Dermis blood vessel endothelial cell (primary cell): ENCODE measurements at places on chromosomes 12 and 14. TPM values are rescaled to one million over a fixed set of nuclear protein-coding genes. Genes with fewer than 3 reads are reported as not detected.

The PMEL gene
- 0.37 and 1.5 TPM in 2 replicates for total RNA-seq

The PLD4 gene
- total RNA-seq: under 0.01 and 0.05 TPM in 2 replicates

The PLXNC1 gene
- 0.17 and 0.23 TPM in 2 replicates for total RNA-seq

The HOXC11 gene
- total RNA-seq: not detected in 2 replicates

The CLEC9A gene
- not detected in 2 replicates for total RNA-seq

The SPIC gene
- not detected in 2 replicates for total RNA-seq

The TOMM20L gene
- not detected in 2 replicates for total RNA-seq

DNA sequence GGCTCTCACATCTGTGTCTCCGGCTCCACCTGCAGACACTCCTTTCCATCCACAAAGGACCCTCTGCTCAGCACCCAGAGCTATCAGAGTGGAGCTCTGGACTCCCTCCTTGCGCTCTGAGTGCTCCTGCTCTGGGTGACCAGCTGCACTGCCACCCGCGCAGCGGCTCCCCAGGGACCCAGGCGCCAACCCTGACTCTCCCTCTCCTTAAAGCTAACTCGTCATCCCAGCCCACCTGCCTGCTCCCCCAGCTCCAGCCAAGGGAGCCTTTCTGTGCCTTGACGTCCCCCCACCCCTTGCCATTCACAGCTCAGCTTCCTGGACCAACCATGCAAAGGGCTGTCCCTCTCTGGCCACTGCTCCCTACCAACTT is 99.0 kb downstream of the SETD3 start:
- no peak for DNase-seq

- no peak for DNase-seq
Observed at GRCh38 chr14:94288610-94289465, 4.2 kb downstream of the SERPINA10 start.

DNA sequence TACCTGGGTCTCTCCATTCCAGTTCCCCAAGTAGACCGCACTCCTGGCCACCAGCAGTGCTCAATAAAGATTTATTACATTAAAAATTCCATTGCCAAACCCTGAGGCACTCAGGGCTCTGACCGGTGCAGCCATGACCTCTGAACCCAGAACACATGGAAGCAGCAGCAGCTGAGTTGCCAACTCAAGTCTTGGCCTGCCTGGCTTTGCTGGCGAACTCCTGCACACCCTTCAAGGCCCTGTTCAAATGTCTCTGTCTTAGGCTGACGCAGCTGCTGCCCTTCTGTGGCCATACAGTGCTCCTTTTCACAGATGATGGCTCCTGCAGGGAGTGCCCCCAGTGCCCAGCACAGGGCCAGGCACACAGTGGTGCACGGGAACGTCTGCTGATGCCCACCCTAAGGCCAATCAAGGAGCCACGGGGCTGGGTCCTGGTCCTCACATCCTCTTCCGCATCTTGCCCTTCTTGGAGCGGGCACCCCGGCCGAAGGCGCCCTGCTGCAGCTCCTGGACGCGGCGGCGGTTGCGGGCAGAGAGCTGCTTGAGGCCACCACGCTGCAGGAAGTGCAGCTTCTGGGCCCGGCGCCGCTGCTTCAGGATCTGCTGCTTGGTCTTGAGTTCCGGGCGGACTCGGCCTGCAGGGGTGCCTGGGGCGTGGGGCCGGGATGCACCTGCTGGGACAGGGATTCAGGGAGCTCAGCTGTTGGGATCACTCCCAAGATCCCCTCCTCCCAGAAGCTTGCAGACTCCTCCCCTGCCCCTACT is 9.1 kb downstream of the CFAP73 start:
- no peak for DNase-seq

- no peak for DNase-seq
Observed at GRCh38 chr12:60805364-60805763, 1209.5 kb downstream of the SLC16A7 start.

DNA sequence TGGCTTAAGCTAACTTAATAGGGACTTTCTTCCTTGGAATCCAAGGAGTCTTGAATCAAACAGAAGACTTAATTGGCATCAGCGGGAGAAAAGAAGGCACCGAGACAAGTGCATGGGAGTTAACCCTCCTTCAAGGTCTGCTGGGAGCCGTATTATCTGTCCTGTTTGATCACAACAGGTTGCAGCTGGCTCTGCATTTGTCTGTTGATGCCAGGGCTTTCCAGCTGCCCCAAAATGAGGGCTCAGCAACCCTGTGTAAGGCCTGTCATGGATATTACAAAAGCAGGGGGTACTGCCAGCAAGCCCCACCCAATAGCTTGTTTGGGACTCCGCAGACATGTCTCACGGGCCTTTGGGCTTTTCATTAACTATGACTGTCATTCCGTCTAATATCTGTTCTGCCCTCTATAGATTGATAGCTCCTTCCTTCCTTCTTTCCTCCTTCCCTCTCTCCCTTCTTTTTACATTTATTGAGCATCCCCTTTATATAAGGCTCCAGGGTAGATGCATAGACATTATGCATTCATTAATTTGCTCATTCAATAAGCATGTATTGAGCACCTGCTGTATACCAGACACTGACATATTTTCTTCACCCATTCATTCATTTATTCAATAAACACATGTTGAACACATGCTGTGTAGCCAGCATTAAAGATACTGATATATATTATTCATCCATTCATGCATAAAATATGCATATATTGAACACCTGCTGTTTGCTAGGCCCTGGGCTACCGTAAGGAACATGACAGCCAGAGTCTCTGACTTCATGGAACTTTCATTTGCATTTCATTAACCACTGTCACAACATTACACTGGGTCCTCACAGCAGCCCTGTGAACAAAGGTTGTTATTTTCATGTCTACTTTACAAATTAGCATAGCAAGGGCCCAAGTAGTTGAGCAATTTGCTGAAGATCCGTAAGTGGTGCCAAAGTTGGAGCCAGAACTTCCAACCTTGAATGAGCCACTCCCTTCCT is 56.2 kb downstream of the SVOP start:
- DNase-seq: no peak

GRCh38 chr12:80107221-80107620 is 7.9 kb downstream of the OTOGL start:
- no peak for DNase-seq

DNA sequence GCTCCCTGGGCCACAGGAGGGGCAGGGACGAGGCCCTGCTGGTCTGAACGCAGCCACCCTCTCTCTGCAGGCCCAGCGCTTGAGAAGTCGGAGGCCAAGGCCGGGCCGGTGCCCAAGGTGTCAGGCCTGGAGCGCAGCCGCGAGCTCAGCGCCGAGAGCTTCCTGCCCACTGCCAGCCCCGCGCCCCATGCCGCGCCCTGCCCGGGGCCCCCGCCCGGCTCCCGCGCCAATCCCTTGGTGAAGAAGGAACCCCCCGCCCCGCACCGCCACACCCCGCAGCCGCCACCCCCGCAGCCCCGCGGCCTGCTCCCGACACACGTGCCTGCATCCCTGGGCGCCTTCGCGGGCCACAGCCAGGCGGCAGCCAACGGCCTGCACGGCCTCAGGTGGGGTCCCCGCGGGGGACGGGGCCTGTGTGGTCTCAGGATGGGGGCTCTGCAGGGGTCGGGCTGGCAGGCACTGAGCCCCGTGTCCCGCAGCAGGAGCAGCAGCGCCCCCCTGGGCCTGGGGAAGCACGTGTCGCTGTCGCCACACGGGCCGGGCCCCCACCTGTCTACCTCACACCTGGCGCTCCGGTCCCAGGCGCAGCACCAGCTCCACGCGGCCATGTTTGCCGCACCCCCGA is 40.4 kb downstream of the LRCOL1 start:
- no peak for DNase-seq

GRCh38 chr12:53328043-53328435 is 6.6 kb upstream of the AAAS start:
- DNase-seq: no peak

GRCh38 chr12:47949441-47950341 is 13.7 kb upstream of the TMEM106C start:
- peak; percentile 82 for DNase-seq

DNA sequence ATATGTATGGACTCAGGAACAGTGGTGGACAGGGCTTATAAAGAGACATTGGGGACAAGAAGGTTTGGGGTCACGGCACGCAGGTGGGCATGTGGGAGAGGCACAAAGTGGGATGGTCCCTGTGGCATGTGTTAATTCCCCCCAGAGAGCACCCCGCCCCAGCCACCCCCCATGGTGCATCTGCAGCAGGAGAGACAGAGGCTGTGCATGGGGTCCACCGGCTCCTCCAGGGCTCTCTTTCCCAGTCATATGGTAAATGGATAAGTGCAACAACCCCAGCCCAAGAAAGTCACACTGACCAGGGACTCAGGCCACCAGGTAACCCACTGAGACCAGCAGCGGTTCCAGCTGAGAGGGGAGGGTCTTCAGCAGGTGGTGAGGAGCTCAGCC is 242.1 kb downstream of the BCL11B start:
- DNase-seq: no peak

GRCh38 chr12:112456029-112456428 is 37.3 kb downstream of the PTPN11 start:
- DNase-seq: no peak

- no peak for DNase-seq
Observed at GRCh38 chr14:76121089-76121748, 30.5 kb upstream of the GPATCH2L start.
